ENCODE measurements at places on chromosomes 11 and 22. TPM values are rescaled to one million over a fixed set of nuclear protein-coding genes. Genes with fewer than 3 reads are reported as not detected.

- DNase-seq, result peak; percentile 74
These were observed at the start of gene RTN4R for GRCh38 chr22:20268279-20269012. Gene RTN4R (minus strand): TSS chr22:20268318. CDS start chr22:20268092, 226 bp downstream.

DDTL gene
- total RNA-seq, result 0.27 TPM

- no peak for DNase-seq
These were observed 28.1 kb upstream of the ZBTB16 start for GRCh38 chr11:114031246-114031966.

APOL4 gene
- total RNA-seq, result 16.1 TPM

POTEH gene
- total RNA-seq, result 0.27 TPM

All from thyroid gland (tissue), 4 donors.